ENCODE measurements at places on chromosomes 4 and X.

GRCh38 chr4:76028350-76028765, 5.1 kb upstream of the CXCL10 start:
- DNase-seq, result no peak
- no peak overlapping the region for H3K4me3 ChIP-seq
- H3K36me3 ChIP-seq, result no peaks in the 10 kb centered on the region

DNA sequence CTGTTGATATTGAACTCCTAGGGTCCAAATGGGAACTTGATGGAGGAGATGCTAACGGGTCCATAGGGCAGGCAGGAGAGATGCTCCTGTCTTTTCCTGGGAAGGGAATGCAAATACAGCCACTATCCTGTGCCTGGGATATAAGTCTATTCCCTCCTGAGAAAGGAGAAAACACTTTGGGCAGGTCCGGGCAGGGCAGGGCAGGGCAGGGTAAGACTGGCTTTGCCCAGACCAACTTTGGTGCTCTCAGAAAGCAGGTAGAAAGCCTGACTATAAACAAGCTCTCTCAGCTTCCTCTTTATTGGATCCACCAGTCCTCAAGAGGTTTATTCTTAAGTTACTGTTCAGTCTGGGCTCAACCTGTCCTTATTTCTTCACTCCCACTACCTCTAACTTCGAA, 232.3 kb downstream of the PTTG2 start:
- no peak overlapping the region for H3K4me3 ChIP-seq
- peaks cover 39% of the 10 kb centered on the region for H3K4me1 ChIP-seq
- H3K36me3 ChIP-seq, result peaks cover 4% of the 10 kb centered on the region
- no peak for DNase-seq

DNA sequence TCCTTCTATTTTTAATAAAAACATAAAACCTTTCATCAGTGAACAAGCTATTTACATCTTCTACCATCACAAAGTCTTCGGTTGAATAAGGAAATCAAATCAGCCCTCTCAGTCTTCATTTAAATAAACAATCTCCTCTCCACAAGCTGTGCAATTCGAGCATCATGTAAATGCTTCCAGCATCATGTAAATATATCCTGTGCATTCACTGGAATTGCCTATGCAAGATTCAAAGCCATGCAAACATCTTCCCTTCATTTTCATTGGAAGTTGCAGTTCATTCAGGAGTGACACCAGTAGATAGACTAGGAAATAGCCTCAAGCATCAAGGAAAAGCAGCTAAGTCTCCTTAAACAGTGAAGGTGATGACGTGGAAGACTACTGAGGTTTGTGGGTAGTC, 77.7 kb upstream of the PCDH19 start:
- H3K27me3 ChIP-seq, result no peaks in the 10 kb centered on the region
- no peaks in the 10 kb centered on the region for H3K4me1 ChIP-seq
- H3K4me3 ChIP-seq, result no peak overlapping the region
- H3K27ac ChIP-seq, result no peak overlapping the region

- no peaks in the 10 kb centered on the region for H3K27me3 ChIP-seq
- no peak for DNase-seq
- no peaks in the 10 kb centered on the region for H3K4me1 ChIP-seq
- peaks cover 9% of the 10 kb centered on the region for H3K36me3 ChIP-seq
Observed at GRCh38 chrX:47098338-47099094, 20.3 kb downstream of the RGN start.

DNA sequence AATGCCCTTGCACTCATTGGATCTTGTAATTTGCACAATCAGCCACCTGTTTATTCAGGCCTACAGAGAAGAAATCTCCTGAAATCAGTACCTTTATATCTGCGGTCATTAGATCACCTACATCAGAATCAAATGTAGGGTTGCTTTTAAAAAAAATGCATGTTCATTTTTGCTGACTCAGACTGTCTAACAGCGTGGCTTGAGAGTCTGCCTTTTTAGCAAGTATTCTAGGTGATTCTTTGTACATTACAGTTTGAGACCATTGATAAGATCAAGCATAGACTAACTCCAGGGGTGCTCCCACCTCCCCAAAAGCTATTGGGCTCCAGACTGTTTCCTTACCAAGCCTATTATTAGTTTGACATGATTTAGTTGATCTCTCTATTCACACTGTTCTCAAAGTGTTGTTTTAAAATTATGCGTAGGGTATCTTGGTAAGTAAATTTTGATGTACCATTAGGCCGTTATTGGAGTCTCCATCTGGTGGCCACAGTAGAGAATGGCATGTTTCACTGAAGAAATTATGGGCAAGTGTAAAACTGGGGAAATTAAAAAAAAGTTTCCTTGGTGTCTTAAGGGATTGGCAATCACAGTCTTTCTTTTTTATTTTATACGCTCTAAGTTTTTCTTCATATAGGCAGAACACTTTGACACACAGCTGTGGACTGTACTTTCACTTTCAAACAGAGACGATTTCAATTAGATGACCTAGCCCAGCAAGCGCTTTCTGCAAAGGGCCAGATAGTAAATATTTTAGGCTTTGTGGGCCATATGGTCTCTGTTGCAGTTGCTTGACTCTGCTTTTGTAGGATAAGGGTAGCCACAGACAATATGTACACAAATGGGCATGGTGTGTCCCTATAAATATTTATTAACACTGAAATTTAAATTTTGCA, 33.7 kb upstream of the MSL3 start:
- no peaks in the 10 kb centered on the region for H3K36me3 ChIP-seq
- no peaks in the 10 kb centered on the region for H3K27me3 ChIP-seq
- H3K4me1 ChIP-seq, result no peaks in the 10 kb centered on the region
- DNase-seq, result no peak
